ENCODE measurements at places on chromosomes 6 and 20.
A peak's percentile ranks its signal among the peaks of the same experiment; 100 is the strongest.

GRCh38 chr6:150600301-150601017, 774 bp downstream of the PLEKHG1 start:
- peak; percentile 73 for DNase-seq

GRCh38 chr6:34813028-34813713, 21.3 kb downstream of the BLTP3A start:
- DNase-seq: no peak

DNA sequence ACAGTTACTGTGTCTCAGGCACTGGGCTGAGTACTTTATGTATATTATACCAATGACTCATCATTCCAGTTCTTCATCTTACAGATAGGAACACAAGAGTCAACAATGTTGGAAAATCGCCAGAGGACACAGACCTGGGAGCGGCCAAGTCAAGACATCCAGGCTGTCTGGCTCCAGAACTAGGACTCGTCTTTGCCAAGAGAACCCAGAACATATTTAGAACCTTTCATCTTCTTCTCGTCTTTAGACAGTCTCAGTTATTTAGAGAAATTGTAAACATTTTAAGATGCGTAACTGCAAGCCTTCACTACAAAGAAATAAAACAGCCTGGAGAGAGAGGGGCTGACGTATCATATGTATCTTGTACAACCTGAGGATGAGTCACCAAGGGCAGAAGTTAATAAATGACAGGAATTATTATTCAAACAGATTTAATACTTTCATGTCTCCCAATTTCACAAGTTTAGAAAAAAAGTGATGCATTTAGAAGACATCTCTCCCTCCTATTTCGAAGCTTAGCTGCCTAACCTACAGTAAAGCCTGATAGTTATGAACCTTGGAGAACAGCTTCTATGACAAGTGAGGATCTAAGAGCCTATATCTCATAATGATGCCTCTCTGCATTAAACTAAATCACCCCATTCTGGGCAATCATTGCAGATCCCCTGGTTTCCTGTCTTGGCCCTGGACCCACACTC, 43.4 kb downstream of the SLC22A3 start:
- peak; percentile 20 for DNase-seq

GRCh38 chr6:125550892-125551291, 198.5 kb upstream of the HEY2 start:
- DNase-seq: peak; percentile 34

- no peak for DNase-seq
Measured at GRCh38 chr20:19807946-19808330, 49.9 kb downstream of the RIN2 start.

- no peak for DNase-seq
Measured at GRCh38 chr6:110756817-110757216, 58.5 kb downstream of the CDK19 start.

- DNase-seq: peak; percentile 56
Measured at GRCh38 chr20:20741087-20742045, 28.9 kb upstream of the RALGAPA2 start.

DNA sequence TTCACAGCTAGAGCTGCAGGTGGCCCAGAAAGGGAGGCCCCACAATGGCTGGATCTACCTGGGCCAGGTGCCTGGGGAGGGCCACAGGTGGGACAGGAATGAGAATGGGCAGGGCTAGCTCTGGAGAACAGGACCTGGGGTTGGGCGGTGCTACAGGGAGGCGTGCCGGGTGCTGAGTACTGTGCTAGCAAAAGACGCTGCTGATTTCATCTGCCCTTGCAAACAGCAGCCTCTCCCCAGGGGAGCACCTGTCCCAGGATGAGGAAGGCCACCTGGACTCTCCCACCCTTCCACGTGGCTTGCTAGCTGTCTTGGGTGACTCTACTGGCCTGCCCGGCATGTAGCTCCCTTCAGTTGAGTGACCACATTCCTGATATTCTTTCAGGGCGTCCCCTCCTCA, 6.6 kb upstream of the YTHDF1 start:
- no peak for DNase-seq

- no peak for DNase-seq
Measured at GRCh38 chr6:53546281-53546680, 1.4 kb upstream of the GCLC start.

DNA sequence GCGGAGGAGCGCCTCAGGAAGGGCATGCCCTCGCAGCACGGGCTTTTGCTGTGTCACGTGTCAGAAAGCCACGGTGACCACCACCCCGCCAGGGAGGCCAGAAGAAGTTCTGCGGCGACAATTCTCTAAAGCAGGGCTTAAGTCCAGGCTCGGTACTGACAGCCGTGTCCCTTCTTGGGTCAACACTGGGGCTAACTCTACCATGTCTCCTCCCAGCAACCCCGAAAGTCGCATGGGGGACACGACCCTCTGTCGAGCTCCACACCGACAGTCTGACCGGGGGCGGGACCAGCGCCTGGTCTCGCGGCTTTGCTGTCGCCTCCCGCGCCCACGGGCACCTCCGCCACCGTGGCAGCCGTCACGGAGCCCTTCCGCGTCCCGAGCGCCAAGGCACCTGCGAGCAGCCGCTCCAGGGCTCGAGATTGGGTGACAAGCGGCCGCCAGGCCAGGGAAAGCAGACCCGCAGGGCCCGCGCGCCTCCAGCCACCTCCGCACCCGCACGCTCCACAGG, 534 bp downstream of the NANP start:
- DNase-seq: peak; percentile 72

GRCh38 chr6:39452306-39453145, 130.0 kb upstream of the KCNK16 start:
- no peak for DNase-seq

- DNase-seq: no peak
Measured at GRCh38 chr20:36818861-36819260, 45.3 kb upstream of the DSN1 start.

DNA sequence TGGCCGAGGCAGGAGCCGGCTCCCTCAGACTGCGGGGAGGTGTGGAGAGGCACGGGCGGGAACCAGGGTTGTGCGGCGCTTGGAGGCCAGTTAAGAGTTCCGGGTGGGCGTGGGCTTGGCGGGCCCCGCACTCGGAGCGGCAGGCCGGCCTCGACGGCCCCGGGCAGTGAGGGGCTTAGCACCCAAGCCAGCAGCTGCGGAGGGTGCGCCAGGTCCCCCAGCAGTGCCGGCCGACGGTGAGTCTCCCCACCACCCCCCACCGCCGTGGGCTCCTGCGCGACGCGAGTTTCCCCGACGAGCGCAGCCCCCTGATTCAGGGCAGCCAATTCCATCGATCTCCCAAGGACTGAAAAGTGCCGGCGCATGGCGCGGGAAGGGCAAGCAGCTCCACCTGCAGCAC, 605.4 kb upstream of the SLC35B3 start:
- no peak for DNase-seq

- DNase-seq: peak; percentile 27
Measured at GRCh38 chr6:168261234-168261633, 58.3 kb downstream of the DACT2 start.
